ENCODE measurements at places on chromosomes 2 and 18.

GRCh38 chr2:166375736-166376487, at the start of gene SCN9A:
Gene SCN9A, minus strand, starts transcription at chr2:166375944. Its CDS starts 64,188 bp downstream, at chr2:166311756.
- peak; percentile 98 for DNase-seq

GRCh38 chr2:169005080-169005598, 26.0 kb downstream of the ABCB11 start:
- DNase-seq, result no peak

DNA sequence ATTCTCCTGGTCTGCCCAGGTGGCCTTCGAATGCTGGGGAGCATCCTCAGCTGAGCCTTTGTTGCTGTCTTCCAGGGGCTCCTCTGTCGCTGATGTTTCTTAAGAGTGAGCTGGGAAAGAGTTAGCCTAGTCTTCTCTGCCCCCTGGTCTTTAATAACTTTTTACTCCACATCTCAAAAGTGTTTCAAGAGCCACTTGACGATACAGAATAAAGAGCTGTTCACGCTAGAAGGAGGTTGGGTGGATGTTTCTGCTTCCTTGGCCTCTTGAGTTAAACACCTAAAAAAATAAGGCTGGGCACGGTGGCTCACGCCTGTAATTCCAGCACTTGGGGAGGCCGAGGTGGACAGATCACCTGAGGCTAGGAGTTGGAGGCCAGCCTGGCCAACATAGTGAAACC, 2.8 kb upstream of the BUB1 start:
- no peak for DNase-seq

DNA sequence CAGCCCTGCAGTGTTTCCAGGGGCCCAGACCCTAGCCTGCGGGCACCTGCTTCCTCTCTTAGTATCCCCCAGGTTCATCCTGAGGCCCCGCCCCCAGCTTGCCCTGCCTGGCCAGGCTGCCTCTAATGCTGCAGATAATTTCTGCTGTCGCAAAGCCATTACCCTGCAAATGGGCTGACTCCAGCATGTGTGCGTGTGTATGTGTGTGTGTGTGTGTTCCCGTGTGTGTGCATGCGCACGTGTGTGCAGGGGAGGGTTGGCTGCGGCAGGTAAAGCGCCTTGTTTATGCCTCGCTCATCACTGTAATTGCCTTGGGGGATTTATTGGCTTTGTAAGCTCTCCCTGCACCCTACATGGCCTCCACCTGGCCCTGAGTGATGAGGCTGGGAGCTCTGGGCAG, 7.6 kb upstream of the PRSS56 start:
- no peak for DNase-seq

DNA sequence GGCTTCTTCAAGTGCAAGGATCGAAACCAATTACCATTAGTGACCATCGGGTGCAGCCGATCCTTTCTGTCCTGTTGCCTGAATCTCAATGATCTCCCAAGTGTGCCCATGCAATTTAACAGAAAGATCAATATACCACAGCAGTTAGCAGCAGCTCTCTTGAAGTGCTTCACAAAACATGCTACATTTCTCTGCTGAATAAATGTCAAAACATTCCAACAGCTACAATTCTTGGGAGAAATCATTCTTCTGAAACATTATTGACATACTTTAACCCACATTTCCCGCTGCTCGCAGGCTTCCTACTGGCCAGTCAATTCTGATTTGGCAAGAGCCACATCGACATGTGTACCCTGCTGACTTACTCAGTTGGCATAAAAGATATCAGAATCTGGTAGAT, 907.7 kb downstream of the TMEM182 start:
- no peak for DNase-seq

GRCh38 chr2:46540496-46541331, 61.3 kb downstream of the TMEM247 start:
- peak; percentile 54 for DNase-seq

- DNase-seq, result no peak
These were observed 141.4 kb downstream of the COL4A4 start for GRCh38 chr2:227022608-227023007.

DNA sequence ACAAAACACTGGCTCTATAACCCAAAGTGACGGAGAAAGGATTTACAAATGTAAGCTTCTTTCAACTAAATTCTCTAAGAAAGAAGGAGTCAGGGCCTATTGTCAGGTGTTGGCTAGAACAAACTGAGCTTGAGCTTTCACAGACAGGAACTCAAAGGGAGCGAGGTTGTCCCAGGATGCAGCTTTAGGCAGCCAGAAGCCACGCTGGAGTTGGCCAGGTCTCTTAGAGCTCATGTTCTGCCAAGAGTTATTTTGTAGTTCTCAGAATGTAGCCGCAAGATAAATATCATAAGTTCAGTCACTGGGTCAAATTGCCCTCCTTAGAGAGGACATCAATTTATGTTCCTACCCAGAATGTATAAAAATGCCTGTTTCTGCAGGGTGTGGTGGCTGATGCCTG, 54.1 kb upstream of the GREB1L start:
- no peak for DNase-seq

DNA sequence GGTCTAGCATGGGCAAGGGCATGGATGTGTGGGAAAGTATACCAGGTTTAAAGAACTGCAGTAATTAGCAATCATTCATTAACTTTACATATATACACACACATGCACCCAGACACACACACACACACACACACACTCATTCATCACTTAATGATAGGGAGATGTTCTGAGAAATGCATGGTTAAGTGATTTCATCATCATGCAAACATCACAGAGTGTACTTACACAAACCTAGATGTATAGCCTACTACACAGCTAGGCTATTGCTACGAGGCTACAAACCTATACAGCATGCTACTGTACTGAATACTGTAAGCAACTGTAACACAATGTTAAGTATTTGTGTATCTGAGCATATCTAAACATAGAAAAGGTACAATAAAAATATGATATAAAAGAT, 83.6 kb downstream of the COLEC12 start:
- DNase-seq, result no peak

- DNase-seq, result peak; percentile 15
These were observed 6.2 kb upstream of the ARMC9 start for GRCh38 chr2:231191896-231192872.
